ENCODE measurements at places on chromosomes 3 and 15. TPM values are rescaled to one million over a fixed set of nuclear protein-coding genes. Genes with fewer than 3 reads are reported as not detected.

The ACKR2 gene
- polyA plus RNA-seq = 0.33 TPM

The GOLIM4 gene
- 8.1 TPM for polyA plus RNA-seq

GRCh38 chr15:83064859-83065258 is 2.2 kb downstream of the BTBD1 start:
- no peak for DNase-seq

The CCR9 gene
- polyA plus RNA-seq = 1.3 TPM

- no peak for DNase-seq
These were observed 328.9 kb downstream of the CHL1 start for GRCh38 chr3:525415-525814.

The FANCD2OS gene
- polyA plus RNA-seq = not detected

GRCh38 chr15:95365511-95366107 is 964.9 kb upstream of the NR2F2 start:
- DNase-seq = no peak
